CD4-positive, CD25-positive, alpha-beta regulatory T cell (primary cell): ENCODE measurements at places on chromosomes 4 and X.

DNA sequence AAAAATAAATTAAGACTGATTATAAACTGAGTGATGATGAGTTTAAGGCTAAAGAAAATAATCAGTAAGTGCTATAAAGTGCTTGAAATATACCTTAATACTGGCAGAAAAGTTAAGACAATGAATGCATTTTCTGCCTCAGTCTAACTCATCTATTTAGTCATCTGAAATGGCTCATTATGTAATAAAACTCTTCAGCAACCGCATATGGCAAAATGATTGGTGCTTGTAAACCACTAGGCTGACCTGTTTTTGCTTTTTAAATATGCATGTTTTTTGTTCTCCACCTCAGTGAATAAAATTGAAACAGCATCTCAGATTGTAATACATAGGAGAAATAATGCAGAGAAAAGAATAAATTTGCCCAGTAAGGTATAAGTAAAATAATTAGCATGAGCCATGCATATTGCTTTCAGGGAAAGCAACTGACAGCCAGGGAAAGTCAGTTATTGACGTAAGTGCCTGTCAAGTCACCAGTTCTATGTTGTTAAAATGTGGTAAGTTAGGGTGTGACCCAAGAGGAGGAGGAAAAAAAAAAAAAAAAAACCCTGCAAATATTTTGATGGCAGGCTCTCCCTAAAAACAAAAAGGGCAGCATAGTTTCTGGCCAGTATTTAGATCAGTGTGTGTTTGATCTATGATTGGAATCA is 167.5 kb downstream of the PALLD start:
- no peak for DNase-seq

DNA sequence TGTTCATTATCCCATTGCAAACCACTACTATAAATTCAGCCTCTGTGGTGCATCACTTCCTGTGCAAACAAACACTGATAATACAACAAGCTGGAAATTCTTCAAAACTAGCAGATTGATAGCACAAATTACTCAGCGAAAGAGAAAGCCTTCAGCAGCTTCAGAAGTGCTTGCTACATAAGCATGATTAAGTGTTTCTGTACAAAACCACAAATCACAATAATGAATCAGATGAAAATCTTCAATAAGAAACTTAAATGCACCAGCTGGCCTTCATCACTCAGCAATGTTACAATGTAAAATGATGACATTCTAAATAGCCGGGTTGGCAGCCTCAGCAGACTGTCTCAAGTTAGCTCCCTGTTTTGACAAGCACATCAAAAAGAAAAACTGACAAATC is 262.2 kb downstream of the SPOCK3 start:
- no peak for DNase-seq

GRCh38 chr4:42329421-42329820 is 67.9 kb upstream of the SHISA3 start:
- DNase-seq, result no peak

- DNase-seq, result peak; percentile 14
Observed at GRCh38 chr4:47913861-47914219, 543 bp downstream of the NFXL1 start.

- peak; percentile 24 for DNase-seq
Observed at GRCh38 chr4:99117876-99118693, 26.0 kb downstream of the ADH4 start.

- DNase-seq, result no peak
Observed at GRCh38 chrX:13489454-13489853, 79.9 kb upstream of the EGFL6 start.

DNA sequence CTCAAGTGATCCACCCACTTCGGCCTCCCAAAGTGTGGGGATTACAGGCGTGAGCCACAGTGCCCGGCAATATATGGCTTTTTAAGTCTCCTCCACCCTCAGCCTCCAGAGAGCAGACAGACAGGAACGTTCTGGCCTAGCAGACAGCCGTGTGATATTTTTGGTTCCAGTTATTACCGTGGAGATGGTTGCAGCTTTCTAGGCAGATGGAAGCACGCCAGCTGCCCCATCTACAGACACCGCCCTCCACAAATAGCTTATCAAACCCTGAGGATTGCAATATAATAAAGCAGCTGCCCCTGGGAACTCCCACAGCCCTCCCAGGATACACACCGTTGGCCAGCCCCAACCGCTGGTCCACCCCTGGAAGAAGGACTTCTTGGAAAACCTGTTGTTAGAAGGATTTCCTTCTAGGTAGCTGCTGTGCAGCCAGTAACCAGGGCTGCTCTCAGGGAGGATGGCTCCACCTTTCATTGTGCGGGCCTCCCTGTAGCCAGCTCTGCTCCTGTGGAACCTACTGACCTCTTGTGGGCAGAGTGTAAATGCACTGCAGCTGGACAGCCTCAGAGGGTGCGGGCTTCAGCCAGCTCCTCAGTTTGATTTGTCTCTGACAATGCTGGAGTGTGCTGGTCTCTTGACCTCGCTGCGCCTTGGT is 44.0 kb downstream of the SLC25A5 start:
- DNase-seq, result no peak

- DNase-seq, result no peak
Observed at GRCh38 chr4:124519196-124519595, 193.3 kb downstream of the ANKRD50 start.

- DNase-seq, result no peak
Observed at GRCh38 chrX:56804867-56805266, 75.8 kb downstream of the NBDY start.
